ENCODE measurements at places on chromosomes 1 and 21.

GRCh38 chr1:240941701-240942370 lies 329.9 kb upstream of the GREM2 start:
- no peak for DNase-seq

DNA sequence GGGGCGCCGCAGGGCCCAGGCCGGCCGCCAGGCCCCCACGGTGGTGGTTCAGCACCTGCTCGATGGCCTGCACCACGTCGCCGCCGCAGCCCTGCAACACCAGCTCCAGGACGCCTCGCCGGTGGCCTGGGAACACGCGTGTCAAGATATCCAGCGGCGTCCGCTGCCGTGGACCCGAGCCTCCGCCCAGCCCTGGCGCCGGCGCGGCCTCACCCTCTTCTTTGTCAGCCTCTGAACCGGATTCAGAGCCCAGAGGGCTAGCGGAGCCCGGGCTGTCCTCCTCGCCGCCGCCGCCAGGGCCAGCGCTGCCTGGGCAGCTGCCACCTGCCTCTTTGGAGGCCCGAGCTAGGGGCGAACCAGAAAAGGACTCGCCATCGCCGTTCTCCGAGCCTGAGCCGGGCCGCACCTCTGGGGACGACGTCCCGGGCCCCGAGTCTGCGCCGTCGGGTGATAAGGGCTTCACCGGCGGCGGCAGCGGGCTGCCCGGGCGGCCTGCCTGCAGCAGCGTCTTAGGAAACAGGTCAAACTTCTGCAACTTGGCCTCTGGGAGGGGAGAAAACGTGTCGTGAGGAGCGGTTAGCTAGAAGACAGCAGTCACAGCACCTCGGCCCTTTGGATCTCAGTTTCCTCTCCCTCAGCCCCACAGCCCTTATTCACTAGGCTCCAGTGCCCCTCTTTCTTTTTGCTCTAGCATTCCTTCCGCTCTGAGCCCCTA lies 3.9 kb downstream of the DMRTA2 start:
- peak; percentile 23 for DNase-seq

- DNase-seq = no peak
These were observed 17.2 kb upstream of the PLA2G2E start for GRCh38 chr1:19940486-19941205.

- DNase-seq = no peak
These were observed 5.5 kb upstream of the TGFBR3 start for GRCh38 chr1:91891454-91891853.

- DNase-seq = no peak
These were observed 72.2 kb upstream of the RALGPS2 start for GRCh38 chr1:178652506-178653490.

DNA sequence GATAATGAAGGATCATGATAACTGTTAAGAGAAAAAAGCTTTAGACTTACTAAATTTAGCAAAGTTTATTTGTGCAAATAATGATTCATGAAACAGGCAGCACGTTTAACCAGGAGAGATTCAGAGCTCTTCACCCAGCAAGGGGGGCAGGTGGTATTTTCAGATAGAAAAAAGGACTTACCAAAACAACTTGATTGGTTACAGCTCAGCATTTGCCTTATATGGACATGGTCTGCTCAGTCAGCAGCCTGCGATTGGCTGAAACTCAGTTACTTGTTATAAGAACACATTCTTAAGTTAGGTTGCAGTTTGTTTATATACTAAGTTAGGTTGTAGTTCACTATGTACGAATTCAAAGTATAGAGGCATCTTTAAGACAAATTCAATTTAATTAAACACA lies 165.6 kb downstream of the DUSP10 start:
- DNase-seq = no peak

- DNase-seq = no peak
These were observed 15.1 kb upstream of the SAMD11 start for GRCh38 chr1:908661-909060.

DNA sequence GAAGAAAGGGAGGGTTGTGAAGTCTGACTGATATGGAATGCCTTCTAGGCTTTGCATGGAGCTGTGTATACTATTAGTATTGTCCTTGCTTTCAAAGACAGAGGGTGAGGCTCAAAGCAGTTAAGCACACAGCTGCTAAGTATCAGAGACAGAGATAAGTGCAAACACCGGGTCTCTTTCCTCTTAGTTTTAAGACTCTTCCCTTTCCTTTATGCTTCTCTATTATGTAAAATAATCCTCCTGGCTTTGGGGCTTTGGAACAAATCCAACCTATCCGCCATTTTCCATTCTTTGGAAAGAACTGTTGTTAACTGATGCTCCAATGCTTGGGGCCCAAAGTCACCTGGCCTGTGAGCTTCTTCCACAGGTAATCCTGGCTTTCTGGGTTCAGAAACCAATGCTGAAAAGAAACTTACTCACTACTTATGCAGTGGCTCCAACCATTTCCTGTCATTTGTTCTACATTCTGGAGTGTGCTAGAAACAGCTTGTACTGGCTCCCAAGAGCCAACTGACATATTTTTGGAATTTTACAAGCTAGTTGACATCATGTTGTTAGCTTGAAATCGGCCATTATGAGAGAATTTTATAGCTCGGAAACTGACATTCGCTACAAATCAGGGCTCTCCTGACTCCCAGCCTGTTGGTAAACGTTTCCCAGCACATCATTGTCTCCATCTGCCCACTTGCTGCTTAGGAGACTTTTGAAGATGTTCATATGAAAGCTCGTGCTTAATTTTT lies 67.5 kb downstream of the DNTTIP2 start:
- DNase-seq = no peak

DNA sequence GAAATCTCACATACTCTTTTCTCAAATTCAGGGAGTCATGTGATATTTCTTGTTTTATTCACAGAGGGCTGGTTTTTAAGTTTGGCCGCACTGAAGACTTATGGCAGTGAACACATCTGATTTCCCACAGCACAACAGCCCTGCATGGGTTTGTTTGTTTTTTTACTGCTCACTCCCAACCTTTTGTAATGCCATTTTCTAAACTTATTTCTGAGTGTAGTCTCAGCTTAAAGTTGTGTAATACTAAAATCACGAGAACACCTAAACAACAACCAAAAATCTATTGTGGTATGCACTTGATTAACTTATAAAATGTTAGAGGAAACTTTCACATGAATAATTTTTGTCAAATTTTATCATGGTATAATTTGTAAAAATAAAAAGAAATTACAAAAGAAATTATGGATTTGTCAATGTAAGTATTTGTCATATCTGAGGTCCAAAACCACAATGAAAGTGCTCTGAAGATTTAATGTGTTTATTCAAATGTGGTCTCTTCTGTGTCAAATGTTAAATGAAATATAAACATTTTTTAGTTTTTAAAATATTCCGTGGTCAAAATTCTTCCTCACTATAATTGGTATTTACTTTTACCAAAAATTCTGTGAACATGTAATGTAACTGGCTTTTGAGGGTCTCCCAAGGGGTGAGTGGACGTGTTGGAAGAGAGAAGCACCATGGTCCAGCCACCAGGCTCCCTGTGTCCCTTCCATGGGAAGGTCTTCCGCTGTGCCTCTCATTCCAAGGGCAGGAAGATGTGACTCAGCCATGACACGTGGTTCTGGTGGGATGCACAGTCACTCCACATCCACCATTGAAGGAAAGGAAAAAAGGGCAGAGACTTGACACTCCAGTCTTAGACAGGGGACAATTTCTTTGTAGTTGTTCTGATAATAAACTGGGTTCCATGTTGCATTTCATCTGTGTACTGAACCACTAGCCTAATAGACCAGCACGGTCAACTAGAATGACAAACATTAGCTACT lies 22.8 kb downstream of the TMEM50A start:
- peak; percentile 24 for DNase-seq

- DNase-seq = no peak
These were observed 876.5 kb upstream of the B3GALT2 start for GRCh38 chr1:194062962-194063361.

DNA sequence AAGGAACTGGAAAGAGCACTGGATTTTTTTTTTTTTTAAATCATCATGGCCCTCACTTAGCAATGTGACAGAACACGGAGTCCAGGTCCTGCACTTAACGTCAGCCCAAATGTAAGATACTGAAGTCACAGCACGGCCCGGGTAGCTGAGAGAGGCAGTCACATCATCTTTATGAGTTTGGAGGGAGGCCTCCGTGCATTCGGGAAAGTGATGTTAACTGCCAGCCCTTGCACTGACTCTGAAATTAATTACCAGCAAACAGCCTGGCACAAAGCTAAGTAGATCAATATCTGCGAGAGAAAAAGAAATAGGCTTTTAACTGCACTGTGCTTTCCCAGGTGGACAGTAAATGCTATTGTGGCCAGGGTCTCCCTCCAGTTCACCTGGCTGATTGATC lies 109.5 kb upstream of the ADAR start:
- DNase-seq = no peak

- DNase-seq = no peak
These were observed 202.4 kb upstream of the L1TD1 start for GRCh38 chr1:61992257-61992656.

DNA sequence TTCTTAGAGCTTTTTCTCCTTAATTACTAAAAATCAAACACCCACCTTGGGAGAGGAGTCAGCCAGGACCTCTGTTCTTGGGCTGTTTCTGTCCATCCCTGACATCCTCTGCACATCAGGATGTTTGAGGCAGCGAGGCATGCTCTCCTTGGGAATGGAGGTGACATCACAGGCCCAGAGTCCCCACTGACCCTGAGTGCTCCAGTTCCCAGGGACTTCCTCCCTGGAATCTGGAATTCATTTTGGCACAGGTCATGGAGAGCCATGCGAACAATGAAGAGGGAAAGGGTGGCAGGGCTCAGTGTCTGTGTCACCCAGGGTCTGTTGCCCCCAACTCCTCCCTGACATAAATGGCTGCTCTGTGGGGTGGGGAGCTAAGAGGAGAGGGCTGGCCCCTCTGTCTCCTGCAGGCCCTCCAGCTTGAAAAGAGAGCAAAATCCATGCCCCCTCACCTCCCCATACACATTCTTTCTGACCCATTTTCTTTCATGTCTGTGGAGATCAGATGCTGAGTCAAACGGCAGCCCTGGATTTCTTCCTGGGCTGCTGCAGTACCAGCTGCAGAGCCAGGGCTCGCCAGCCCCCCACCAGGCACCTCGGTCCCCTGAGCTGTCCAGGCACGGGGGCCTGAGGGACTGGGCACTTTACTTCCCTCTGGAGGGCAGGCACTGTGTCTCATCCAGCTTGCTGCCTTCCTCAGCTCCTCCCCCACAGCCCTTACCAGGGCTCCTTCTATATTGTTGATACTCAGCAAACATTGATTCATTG lies 102.0 kb downstream of the NMNAT2 start:
- DNase-seq = no peak

- DNase-seq = no peak
These were observed 19.2 kb upstream of the MTARC1 start for GRCh38 chr1:220767312-220768125.

DNA sequence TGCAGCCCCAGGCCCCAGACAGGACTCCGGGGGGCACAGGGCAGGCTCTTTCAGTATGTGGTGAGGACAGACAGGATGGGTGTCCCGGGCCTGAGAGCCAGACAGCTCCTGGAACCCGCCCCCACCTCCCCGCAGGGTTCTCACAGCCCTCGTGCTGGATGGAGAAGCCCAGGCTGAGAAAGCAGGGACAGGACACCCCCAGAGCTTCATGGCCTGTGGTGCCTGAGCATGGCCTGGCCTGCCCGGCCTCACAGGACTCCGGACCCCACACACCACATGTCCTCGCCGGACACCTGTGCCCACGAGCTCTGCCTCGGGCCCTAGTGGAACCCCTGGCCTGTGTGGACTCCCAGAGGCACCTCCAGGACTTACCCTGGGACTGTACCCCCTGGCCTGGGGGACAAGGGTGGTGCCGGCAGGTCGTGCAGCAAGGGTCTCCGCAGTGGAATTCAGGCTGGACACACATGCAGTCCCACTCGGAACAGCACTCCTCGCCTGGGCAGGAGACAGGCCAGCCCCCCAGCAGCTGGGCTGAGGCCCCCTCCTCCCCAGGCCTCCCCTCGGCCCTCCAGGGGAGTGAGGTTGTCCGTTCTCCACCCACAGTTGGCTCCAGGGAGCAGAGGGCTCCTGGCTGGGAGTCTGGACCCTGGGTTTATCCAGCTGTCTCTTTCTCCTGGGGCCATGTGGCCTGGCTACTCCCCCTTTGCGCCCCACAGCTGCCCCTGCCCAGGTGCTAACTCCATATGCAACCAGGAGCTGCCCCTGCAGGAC lies 1.2 kb downstream of the TNFRSF18 start:
- DNase-seq = peak; percentile 16

- no peak for DNase-seq
These were observed 152.4 kb downstream of the TOMM20 start for GRCh38 chr1:234975941-234976860.

DNA sequence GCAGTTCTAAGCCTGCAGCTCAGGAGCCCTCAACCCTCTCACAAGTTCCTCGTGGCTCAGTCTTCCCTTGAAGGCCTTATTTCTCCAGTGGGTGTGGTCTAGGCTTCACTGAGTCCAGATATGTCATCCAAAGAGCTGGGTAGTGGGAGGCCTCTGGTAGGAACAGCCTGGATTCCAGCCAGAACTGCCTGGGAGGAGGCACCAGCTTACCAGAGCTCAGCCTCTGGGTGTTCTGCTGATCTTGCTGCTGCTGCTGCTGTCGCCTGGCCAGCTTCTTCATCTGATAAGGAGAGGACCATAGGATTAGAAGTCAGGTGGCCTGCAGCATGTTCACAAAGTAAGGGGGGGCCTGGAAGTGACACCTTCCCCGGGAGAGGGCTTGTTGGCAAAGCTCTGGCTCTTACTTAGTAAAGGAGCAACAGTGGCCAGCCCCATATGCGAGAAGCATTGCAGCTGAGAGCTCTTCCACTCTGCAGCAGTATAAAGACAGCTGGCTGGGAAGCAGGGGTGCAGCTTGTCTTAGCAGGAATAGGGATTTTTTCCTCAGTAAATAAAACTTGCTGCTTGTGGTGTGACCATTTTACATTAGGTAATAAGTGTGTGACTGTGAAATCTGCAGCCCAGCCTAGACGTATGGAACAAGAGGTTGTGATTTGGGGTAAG lies 148.5 kb downstream of the LMX1A start:
- peak; percentile 29 for DNase-seq

- no peak for DNase-seq
These were observed 240.0 kb downstream of the NUF2 start for GRCh38 chr1:163561580-163562295.

DNA sequence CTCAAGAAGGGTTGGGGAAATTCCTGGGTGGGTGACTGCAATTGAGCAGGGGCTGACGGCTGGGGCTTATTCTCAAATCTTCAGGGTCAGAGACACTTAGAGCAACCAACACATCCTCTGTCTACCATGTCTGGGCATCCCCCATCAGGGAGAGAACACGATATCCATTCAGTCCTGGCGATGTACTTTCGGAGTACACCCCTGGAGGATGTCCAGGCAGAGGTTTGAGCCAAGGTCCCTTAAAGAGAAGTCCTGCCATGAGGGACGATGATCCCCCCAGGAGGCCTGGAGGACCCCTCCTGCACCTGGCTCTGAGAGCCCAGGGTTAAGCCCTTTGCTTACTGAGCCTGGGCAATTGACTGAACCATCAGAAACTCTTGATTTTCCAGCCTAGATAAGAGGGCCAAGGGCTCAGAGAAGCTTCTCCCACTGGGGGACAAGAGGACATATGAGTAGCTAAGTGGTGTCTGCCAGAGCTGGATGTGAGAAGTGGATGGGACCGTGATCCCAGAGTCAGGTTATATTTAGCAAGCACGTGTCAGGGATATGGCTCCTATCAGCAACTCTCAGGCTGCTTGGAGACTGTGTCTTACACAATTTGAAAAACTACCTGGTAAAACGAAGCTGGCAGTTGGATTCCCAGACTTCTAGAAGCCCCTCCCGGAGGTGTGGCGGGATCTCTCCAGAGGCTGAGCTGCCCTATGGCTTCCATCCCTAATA lies 253.3 kb upstream of the VAMP3 start:
- no peak for DNase-seq

All from right hindlimb (tissue), 1 donor.